ENCODE measurements at places on chromosomes 1 and 21.

- no peak for DNase-seq
These were observed 648.7 kb downstream of the USP25 start for GRCh38 chr21:16378525-16378924.

DNA sequence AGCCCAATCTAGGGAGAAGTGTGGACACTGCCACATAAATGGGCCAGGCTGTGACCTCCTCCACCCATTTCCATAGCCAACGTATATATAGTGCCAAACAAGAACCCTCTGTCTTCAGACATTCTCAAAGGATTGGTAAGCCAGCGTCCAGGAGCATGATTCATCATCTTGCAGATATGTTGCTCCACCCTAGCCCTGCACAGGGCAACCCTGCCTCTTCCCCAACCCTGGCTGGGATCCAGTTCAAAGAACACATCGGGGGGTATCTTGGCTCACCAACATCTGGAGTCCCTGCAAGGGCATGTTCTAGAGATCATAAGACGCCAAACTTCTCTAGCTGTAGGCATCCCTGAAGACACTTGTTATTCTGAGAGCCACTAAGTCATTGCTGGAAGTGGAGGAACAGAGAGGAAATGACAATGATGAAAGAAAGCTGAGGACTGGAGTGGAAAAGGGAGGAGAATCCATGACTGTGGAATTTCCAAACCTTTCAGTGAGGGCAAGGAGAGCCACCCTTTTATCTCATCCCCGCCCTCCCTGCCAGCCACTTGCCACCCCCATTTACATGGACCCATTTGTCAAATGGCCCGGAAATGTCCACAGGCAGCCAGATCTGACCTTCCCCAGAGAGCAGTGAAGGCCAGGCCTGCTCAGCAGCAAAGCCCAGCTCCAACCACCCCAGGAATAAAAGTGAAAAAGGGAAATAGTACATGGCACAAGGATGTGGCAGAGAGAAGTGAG, 144.1 kb upstream of the CTTNBP2NL start:
- no peak for DNase-seq

DNA sequence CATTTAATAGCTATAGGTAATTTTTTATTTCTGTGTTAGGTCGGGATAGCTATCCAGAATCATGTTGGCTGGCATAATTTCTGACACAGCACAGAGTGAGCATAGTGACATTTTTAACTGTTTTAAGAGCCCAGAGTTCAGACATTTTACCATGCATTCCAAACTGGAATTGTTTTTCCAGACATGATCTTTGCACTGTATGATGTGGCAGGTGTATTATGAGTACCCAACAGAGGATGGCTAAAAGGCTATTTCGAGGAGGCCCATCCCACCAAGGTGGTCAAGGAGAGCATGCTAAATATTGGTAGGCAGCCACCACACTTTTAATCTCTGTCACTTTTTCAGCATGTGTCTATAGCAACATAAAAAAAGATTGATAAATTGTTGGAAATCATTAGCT, 137.3 kb upstream of the ST6GALNAC5 start:
- no peak for DNase-seq

GRCh38 chr1:8627728-8628127, 189.7 kb downstream of the RERE start:
- no peak for DNase-seq

GRCh38 chr1:226223157-226223785, at the start of gene MIXL1:
Gene MIXL1, plus strand, starts transcription at chr1:226223664. Its CDS starts 18 bp downstream, at chr1:226223682.
- no peak for DNase-seq

- DNase-seq: no peak
These were observed 2.1 kb downstream of the BRINP3 start for GRCh38 chr1:190475421-190476141.

GRCh38 chr1:30670240-30671060, 52.9 kb downstream of the MATN1 start:
- no peak for DNase-seq

GRCh38 chr21:36892201-36892600, 74.3 kb downstream of the HLCS start:
- no peak for DNase-seq

GRCh38 chr1:228180271-228180958, 14.8 kb downstream of the IBA57 start:
- DNase-seq: peak; percentile 19

- DNase-seq: peak; percentile 44
These were observed 59.9 kb downstream of the SYT6 start for GRCh38 chr1:114093624-114094362.

DNA sequence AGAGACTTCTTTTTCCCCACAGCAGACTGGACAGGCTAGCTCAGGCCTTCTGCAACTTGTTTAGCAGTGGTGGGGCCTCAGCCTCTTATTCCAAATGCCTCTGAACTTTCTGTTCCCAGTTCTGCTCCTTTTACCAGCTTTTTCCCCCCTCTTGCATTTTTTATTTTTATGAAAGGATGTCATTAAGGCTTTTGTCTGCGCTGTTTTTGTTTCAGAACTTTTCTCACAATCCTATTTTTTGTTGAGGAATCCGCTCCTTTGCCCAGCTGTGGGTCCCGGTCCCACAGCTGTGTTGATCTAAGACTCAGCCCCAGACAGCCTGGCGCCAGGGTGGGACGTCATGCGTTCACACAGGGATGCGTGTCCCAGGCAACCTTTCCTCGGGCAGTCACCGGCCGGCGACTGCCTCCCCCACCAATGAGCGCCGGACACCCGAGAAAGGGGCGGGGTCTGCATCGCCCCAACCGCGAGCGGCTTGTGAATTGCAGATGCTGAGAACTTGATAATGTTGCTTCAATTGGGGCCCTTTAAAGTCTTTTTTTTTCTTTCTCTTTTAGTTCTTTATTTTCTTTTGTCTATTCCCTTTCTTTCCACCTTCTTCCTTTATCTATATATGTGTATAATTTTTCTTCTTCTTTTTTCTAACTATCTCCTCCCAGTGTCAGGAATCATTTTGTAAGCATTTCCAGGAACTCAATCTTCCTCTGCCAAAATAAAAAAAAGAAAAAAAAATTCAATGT, 3.0 kb upstream of the ID3 start:
- peak; percentile 46 for DNase-seq

DNA sequence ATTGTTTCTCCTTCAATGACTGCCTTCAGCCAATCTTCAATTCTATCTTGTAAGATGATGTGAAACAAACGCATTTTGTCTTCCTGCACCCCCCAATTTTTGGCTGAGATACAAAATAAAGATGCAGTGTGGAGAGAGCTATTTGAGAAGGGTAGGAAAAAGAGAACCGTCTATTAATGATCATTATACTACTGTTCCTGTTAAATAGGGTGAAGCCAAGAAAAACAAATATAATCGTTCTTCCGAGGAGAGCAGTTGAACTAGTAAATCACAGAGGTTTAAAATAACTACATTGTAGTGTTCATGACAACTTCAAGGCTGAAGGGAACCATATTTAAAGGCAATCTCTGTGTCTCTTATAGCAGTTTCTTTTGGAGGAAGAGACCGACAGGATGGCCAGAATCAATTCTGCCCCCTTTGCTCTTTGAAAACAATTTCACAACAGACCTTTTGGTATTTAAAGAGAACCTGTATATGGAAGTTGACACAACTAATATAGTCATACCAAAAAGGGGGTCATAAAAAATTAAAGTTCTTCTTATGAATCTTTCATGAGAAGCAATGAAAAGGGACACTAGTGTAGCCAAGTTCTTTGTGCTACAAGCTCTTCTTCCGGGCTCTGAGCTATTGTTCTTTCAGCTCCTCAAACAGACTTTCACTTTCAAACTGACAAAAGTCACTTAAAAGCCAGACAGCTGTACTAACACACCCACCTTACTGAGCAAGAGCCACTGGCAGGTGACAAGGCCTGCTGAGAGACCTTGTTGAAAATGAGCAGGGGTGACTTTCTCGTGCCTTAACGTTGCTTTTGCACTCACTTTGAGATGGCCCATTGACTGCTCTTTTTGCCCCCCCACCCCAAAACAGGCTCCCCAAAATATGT, 30.9 kb downstream of the PROX1 start:
- DNase-seq: no peak

DNA sequence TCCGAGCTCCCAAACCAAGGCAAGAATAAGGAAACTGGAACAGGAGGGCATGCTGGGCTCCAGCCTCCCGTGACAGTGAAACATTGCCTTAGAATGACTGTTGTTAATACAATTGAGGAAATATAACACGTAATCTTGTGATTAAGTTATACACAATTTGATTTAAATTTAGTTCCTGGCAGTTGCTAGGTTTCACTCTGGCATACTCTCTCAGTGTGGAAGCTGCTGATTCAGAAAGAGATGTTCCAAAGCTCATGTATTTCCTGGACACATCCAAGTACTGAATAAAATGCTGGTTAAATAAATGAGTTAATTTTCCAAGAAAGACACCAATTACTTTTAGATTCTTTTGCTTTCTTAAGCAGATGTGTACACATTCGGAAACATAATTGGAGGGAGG, 176.1 kb downstream of the GRIK1 start:
- DNase-seq: no peak

DNA sequence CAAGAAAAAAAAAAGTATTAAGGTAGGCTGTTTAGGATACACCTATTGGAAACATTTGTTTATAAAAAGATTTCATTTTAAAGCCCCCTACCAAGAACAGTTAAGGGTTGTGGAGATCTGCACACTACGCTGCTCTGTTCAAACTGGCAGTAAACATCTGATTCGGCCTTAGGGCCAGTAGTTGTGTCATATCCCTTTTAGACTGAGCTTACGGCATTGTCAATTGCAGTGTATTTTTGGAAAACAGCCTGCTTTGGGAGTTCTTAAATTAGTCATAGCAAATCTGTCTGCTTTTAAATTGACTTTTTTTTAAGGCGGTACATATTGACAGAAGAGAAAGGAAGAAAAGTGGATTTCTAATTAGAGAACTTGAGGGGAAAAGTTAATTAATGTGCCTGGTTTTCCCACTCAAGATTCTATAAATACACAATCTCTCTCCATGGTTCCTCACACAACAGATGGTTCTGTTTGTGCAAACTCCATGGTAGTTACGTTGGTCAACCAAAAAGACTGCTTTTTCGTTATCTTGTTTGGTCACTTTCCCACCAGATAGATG, 1.7 kb upstream of the ELK4 start:
- no peak for DNase-seq

DNA sequence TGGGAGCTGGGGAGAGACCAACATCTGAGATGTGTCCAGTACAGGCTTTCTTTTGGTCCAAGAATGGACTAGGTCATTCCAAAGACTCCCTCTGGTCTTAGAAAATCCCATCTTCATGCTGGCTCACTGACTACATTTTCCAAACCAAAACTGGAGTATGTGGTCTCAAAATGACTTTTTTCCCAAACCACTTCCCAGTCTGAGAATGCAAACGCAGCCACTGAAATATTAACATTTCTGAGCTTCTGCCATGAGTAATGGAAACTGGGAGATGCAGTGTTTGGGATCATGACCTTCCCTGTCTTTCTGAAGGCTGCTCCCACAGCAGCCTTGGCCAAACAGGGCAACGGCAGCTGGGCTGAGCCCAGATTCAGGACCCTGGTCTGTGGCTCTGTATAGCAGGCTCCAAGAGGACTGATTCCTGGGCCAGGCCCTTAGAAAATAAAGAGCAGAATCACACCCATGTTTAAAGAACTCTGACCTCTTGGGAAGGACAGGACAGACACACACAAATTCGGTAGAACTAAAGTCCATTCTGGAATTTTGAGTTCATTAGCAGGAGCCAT, 62.1 kb upstream of the CNTN2 start:
- no peak for DNase-seq

DNA sequence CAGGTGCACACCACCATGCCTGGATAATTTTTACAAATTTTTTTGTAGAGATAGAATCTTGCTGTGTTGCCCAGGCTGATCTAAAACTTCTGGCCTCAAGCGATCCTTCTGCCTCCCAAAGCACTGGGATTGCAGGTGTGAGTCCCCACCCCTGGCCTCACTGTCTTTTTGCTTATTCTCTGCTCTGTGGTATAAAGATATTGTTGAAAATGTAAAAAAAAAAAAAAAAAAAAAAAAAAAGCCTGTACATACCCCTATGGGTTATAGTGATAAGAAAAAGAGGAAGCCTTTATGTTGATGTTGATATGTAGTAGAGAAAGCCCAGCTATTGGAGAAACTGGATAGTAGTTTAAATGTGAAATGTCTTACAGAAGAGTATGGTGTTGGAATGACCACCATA, 125.8 kb downstream of the XPR1 start:
- no peak for DNase-seq

DNA sequence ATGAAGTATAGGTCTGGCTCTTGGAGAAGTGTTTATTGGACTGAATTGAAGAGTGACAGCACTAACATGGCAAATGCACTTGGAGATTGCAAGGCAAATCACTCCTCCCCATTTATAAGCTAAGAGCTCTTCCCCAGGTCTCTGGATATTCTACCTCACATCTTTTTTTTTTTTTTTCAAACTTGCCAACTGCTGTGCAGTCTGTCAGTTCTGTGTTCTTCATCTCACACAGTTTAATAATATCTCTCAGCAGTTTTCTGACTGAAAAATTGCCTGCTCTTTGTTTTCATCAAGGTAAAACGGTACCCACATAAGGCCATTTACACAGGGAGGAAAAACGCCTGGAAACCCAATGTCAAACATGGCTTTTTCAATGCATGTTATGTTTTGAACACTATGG, 186.1 kb upstream of the B3GALT2 start:
- no peak for DNase-seq

DNA sequence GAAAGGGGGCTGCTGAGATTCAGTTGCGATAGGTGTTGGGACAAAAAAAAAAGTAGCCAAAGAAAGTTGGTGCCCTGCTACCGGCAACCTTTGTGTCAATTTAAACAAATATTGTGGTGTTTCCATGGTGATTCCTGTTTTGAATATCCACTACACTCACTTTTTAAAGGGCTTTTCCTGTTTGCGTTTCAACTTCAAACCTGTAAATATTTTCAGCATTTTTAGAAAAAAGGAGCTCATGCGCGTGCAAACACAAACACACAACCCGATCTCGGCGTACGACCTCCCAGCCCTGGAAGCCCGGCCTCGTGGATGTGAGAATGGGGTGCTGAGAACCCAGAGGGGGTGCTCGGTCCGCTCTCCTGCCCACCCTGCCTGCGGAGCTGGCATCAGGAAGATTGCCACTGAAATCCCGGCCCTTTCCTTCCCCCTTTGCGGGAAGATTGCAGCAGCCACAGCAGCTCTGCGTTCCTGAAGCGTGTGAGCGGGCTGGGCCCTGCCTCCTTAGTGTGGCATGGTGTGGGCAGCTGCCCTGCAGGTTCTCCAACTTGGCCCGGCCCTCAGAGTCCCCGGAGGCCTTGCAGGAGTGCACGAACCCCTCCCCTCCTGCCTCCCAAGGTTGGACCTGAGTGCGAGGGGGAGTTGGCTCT, 34.8 kb downstream of the CASZ1 start:
- no peak for DNase-seq

- no peak for DNase-seq
These were observed 15.0 kb downstream of the NFIA start for GRCh38 chr1:61097317-61097716.

- DNase-seq: peak; percentile 16
These were observed 52.9 kb downstream of the KCNC4 start for GRCh38 chr1:110262846-110263631.

DNA sequence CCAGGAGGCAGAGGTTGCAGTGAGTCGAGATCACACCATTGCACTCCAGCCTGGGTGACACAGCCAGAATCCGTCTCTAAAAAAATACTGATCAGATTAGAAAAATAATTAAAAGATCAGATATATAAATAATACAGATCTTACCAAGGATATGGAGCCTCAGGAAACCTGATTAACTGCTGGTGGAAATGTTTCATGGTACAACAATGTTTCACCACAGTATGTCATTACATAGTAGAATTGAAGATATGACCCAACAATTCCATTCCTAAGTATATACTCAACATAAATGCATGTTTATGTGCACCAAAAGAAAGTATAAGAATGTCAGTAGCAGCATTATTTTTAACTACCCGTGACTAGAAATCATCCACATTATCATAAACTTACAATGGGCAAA, 41.7 kb downstream of the CD53 start:
- no peak for DNase-seq

Data from NB4 (cell line).